Stimulated activated CD8-positive, alpha-beta memory T cell treated with anti-CD3 and anti-CD28 coated beads, Interleukin-4, amount 100 ng/mL, for 48 hours (primary cell): ENCODE measurements at places on chromosomes 5 and 9.

- DNase-seq: no peak
Observed at GRCh38 chr5:91332267-91333045, 50.7 kb downstream of the ARRDC3 start.

DNA sequence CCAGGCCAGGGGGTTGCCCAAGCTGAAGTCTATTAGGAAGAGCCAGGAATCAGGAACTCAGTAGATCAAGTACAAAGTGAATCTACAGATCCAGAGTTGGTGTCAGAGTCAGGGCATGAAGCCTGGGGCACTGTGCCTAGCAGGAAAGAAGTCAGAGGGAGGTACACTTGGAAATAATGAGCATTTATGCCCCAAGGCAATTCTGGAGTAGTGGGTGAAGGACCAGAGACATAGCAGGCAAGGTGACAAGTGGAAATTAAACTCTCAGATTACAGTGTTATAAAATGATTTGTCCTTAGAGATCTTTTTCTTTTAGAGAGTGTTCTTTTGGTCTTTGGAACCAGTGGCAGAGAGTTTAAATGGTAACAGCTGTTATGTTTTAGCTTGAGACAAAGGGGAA lies 138.0 kb downstream of the ADAMTSL1 start:
- DNase-seq: no peak

DNA sequence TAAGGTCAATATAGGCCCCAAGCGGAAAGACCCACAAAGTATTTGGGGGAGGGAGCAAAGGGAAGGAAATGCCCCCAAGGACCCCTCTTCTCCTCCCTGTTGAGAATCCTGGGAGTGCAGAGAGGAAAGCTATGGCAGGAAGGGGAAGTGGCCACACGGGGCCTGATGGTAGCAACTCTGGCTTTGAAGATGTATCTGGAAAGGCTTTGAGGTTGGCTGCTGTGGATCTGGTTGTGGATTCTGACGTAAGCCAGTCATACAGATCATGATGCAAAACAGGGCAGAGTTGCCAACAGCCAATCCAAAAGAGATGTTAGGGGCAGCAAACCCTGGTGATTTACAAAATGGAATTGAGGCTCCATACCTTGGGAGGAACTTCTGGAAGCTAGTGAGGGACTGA lies 108.8 kb downstream of the PRKACG start:
- DNase-seq: no peak

DNA sequence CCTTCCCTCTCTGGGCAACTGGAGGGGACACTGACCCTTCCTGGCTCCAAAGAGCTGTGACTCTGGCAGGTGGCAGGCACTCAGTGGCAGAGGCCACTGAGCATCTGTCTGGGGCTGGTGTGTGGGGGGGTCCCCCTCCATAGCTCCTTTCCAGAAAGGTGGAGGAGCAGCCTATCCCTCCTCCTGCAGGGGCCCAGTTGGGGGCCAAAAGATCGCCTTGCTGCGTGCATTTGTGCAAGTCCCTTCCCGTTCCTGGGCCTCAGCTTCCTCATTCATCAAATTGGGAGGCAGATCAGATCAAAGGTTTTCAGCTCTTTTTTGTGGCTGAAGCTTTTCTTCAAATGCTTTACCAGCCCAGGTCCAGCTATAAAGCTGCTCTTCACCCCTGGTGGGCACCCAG lies 77.7 kb downstream of the NTNG2 start:
- no peak for DNase-seq

GRCh38 chr5:129619782-129620181 lies 128.1 kb upstream of the MINAR2 start:
- DNase-seq: no peak

GRCh38 chr5:112125903-112126302 lies 293.2 kb downstream of the EPB41L4A start:
- DNase-seq: no peak

DNA sequence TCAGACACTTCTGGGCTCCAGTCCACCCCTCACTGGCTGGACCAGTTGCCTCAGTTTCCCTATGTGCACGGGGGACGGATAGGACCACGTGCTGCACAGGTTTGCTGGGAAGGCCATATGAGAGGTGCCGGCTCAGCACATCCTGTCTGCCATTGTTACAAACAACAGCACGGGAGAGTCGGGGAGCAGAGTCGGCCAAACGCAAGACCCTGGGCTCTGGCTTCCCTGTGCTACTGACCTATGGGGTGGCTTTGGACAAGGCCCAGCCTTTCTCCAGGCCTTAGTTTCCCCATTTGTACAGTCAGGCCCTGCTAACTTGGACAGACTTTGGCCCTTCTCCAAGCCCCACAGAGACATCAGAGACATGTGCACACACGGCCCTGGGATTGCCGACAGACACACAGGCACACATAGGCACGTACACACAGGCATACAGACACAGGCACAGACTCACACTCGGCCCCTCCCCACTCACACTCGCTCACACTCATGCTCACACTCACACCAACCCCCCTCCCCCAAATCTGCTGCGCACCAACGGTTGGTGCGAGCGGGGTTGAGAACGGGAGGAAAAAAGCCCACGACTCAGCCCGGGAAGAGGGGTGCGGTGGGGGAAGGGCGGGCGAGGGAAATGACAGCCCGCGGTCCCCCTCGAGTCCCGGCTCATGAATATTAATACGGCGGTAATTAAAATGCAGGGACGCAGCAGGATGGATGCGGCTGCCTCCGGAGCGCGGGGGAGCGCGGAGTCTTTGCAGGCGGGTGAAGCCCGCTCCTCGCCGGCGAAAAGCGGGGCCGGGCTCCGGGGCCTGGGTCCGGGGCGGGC lies 133.0 kb downstream of the C9orf50 start:
- DNase-seq: peak; percentile 68

GRCh38 chr9:83231039-83231438 lies 168.1 kb upstream of the RASEF start:
- no peak for DNase-seq

GRCh38 chr5:150143350-150144245 lies 12.0 kb downstream of the PDGFRB start:
- DNase-seq: no peak

DNA sequence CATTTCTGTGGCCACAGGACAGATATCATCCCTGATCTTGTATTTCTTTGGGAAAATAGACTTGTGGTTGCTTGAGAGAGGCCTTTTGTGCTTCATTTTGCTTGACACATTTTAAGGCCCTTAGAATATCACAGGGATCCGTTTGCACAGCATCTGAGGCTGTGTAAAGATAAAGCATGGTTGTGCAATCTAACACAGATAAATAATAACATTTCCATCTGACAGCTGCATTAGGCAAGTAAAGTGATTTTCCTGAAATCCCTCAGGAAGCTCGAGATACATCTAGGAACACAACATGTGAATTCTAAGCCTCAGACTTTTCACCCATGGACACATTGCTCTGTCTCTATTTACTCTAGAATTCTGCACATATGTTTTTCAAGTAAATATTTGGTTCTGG lies 212.8 kb upstream of the ADAMTSL1 start:
- DNase-seq: no peak

DNA sequence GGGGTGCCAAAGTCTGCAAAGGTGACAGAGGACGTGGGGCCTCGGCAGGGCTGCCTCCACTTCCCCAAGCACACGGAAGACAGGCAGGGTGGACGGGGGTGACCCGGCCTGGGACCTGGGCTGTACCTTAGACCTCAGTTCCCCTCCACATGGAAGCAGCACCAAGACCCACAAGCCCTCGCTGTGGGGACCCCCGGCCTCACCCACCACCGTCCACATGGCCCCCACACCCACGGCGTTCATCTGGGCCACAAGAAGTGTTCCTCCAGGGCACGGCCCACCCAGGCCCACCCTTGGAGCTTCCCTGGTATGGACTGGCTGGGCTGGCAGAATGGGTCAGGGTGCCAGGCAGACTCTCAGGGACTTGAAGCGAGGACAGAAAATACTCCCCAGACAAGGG lies 45.8 kb upstream of the NKD2 start:
- no peak for DNase-seq

GRCh38 chr9:134868751-134869553 lies 11.7 kb upstream of the FCN2 start:
- no peak for DNase-seq

GRCh38 chr5:68332556-68332955 lies 117.0 kb downstream of the PIK3R1 start:
- DNase-seq: no peak

- DNase-seq: no peak
Observed at GRCh38 chr5:155783246-155783645, 543.7 kb upstream of the SGCD start.

GRCh38 chr9:90986161-90986560 lies 184.5 kb downstream of the SYK start:
- no peak for DNase-seq

DNA sequence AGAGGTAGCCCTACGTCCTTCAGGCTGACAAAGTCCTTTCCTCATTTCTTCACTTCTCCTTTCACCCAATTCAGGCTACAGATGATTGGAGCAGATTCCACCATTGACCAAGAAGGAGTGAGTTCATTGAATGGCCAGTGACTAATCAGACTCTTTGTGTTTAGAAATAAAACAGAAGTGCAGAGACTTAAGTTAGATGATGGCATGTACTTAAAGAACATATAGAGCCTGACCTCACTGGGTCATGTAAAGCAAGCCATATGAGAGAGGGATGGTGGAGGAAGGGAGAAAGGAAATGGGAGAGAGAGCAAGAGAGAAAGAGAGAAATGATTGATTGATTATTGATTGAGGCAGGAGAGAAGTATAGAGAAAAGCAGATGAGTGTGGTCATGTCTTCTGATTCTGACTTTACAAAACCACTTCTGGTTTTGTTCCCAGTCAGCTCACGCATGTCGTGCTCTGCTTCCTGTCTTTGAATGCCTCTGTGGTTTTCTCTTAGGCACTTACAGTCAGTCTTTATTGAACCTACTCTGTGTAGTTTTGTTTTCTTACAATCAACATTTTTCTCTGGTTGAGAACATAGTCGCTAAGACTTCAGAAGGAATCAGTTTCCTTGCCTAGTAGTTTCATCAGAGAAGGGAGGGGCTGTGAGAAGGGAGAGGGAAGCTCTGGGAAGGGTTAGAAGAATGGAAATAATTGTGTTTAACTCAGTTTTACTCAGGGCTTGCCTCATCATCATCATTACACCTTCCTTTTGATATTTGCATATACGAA lies 149.2 kb upstream of the KLF9 start:
- DNase-seq: peak; percentile 49

- no peak for DNase-seq
Observed at GRCh38 chr9:79902825-79903600, 331.2 kb downstream of the TLE4 start.

DNA sequence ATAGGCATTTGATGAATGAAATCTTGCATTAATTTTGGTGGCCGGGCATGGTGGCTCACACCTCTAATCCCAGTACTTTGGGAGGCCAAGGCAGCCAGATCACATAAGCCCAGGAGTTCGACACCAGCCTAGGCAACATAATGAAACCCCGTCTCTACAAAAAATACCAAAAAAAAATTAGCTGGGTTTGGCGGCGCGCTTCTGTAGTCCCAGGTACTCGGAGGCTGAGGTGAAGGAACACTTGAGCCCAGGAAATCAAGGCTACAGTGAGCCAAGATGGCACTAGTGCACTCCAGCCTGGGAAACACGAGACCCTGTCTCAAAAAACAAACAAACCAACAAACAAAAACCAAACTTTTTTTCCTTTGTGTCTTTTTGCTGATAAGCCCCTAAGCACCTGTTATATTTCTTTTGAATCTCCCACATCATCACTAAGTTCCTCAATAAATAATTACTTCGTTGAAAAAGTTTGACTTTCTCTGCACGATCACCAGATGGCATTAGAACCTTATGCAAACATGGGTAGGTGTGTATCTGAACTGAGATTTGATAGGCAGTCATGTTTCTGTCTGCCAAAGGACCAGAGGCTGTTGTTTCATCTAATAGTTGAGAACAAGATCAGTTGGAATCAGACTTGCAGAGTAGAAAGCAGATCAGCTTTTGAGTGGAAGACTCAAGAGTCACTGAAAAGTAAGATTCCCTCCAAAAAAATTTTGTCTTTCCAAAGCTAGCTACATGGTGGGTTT lies 5.5 kb upstream of the MATR3 start:
- DNase-seq: no peak

DNA sequence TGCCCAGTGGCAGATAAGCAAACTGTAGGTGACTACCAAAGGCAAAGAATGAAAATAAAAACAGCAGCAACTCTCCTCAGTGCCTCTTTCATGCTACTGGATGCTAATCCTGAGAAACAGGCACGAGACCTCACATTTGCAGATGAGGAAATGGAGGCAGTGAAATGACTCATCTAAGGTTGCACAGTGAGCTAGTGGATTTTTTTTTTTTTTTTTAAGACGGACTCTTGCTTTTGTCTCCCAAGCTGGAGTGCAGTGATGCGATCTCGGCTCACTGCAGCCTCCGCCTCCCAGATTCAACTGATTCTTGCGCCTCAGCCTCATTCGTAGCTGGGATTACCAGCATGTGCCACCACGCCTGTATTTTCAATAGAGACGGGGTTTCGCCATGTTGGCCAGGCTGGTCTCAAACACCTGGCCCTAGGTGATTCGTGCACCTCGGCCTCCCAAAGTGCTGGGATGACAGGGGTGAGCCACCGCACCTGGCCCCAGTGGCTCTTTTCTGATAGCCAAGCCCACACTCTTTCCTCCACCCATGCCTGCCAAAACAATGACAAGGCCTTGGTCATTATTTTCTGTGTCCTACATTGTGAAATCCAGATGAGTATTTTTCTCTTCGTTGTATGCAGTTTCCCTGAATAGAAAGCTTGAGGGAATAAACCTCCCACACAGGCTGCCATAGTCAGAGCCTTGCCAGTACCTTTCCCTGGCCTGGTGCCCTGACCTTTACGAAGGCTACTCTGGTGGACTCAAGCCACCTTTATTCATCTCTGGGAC lies 19.2 kb downstream of the DOCK2 start:
- no peak for DNase-seq

- no peak for DNase-seq
Observed at GRCh38 chr9:112173489-112174221, 1.4 kb downstream of the SUSD1 start.
